Naive B cell (primary cell): ENCODE measurements at places on chromosomes 12 and 14.

GRCh38 chr12:66984077-66984476 is 285.1 kb upstream of the CAND1 start:
- H3K27me3 ChIP-seq: peaks cover 17% of the 10 kb centered on the region
- no peak overlapping the region for H3K27ac ChIP-seq
- DNase-seq: no peak

- peaks cover 26% of the 10 kb centered on the region for H3K4me1 ChIP-seq
- H3K27me3 ChIP-seq: no peaks in the 10 kb centered on the region
- H3K27ac ChIP-seq: no peak overlapping the region
- H3K36me3 ChIP-seq: no peaks in the 10 kb centered on the region
- peak overlapping the region; percentile 62 for H3K4me3 ChIP-seq
These were observed 50.8 kb upstream of the ZFP36L1 start for GRCh38 chr14:68843471-68844209.

DNA sequence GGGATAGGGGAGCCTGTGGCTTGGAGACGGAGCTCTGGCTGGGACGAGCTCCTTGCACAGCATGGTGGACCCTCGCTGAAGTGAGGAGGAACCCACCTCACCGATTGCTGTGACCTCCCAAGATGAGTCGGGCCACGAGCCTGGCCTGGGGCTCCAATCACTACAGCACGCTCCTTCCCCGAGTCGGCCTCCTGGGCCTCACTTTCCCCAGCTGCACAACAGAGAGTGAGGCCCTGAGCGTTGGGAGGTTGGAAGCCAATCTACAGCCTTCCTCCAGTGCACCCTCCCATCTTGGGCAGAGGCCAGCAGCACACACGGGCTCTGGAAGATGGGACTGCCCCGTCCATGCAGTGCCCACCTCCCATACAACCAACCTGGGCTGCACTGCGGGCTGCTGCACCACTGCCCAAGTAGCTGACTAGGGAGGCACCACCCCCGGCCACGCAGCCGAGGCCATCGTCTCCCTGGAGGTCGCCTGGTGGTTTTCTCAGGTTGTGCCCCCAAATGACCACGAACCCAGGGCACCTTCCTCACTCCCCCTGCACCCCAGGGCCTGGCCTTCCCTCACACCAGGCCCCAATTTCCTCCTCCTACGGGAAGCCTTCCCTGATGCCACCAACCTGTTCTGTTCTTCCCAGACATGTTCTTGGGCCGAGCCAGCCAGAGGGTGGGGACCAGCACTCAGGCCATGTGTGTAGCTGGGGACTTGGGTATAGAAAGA is 152.3 kb upstream of the C14orf180 start:
- H3K36me3 ChIP-seq: no peaks in the 10 kb centered on the region
- H3K27ac ChIP-seq: no peak overlapping the region
- no peaks in the 10 kb centered on the region for H3K4me1 ChIP-seq
- DNase-seq: no peak
- peaks cover 4% of the 10 kb centered on the region for H3K27me3 ChIP-seq

GRCh38 chr12:108814462-108815211 is 42.7 kb downstream of the SSH1 start:
- H3K4me3 ChIP-seq: no peak overlapping the region
- peaks cover 3% of the 10 kb centered on the region for H3K4me1 ChIP-seq
- no peak for DNase-seq

DNA sequence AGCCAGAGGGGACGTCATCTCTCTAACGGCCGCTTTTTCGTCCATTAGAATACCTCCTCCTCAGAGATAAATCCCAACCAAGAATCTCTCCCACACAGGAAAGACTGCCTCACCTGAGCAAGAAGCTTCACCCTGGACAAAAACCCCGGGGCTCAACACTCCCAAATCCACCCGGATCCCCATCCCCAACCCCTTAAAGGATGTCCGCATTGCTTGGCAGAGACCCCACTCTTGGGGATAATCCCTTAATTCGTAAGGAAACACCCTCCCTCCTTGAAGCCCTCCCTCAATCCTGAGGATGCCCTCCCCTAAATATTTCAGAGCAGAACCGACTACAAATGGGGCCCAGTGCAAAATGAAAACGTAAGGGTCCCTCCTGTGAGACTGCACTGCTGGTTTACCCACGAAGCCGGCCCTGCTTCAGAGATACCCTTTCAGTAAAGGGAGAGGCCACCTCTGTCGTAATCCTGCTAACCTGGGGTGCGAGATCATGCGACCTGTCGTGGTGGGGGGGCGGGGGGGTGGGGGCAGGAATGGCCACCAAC is 655 bp upstream of the DYNLL1 start:
- H3K27ac ChIP-seq: peak overlapping the region; percentile 92
- no peak for DNase-seq
- H3K27me3 ChIP-seq: no peaks in the 10 kb centered on the region
- H3K36me3 ChIP-seq: no peaks in the 10 kb centered on the region
- peaks cover 30% of the 10 kb centered on the region for H3K4me1 ChIP-seq

- no peak overlapping the region for H3K4me3 ChIP-seq
- DNase-seq: peak; percentile 31
- peaks cover 24% of the 10 kb centered on the region for H3K4me1 ChIP-seq
- H3K36me3 ChIP-seq: no peaks in the 10 kb centered on the region
- H3K27ac ChIP-seq: peak overlapping the region; percentile 85
These were observed 66.3 kb upstream of the EEA1 start for GRCh38 chr12:92995258-92995903.

- peaks cover 16% of the 10 kb centered on the region for H3K36me3 ChIP-seq
- DNase-seq: no peak
- H3K4me1 ChIP-seq: no peaks in the 10 kb centered on the region
These were observed 103.2 kb downstream of the KCNMB4 start for GRCh38 chr12:70469221-70469820.

DNA sequence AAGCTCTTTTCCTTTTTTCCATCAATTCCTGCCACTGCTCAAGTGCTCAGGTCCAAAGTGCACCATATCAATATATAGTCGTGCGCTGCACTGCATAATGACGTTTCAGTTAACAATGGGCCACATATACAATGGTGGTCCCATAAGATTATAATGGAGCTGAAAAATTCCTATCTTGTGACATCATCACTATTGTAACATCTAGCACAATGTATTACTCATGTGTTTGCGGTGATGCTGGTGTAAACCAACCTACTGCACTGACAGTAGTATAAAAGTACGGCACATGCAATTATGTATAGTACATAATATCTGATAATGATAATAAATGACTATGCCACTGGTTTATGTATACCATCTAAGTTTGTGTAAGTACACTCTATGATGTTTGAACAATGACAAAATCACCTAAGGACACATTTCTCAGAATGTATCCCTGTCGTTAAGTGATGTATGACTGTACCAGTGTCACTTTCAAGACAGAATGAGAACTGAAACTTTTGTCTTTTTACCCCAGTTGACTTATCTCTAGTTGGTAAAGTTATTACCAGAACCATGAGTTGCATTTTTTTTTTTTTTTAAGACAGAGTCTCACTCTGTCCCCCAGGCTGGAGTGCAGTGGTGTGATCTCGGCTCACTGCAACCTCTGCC is 53.7 kb upstream of the INSM2 start:
- H3K36me3 ChIP-seq: no peaks in the 10 kb centered on the region
- no peak overlapping the region for H3K27ac ChIP-seq
- no peak for DNase-seq
- H3K27me3 ChIP-seq: peaks cover 18% of the 10 kb centered on the region
- no peaks in the 10 kb centered on the region for H3K4me1 ChIP-seq

GRCh38 chr12:80226576-80226975 is 127.2 kb downstream of the OTOGL start:
- H3K4me3 ChIP-seq: no peak overlapping the region
- DNase-seq: no peak
- no peaks in the 10 kb centered on the region for H3K4me1 ChIP-seq

- H3K36me3 ChIP-seq: no peaks in the 10 kb centered on the region
- peaks cover 4% of the 10 kb centered on the region for H3K4me1 ChIP-seq
- no peak overlapping the region for H3K27ac ChIP-seq
- DNase-seq: no peak
These were observed 1.4 kb downstream of the ASPG start for GRCh38 chr14:104086661-104087461.

DNA sequence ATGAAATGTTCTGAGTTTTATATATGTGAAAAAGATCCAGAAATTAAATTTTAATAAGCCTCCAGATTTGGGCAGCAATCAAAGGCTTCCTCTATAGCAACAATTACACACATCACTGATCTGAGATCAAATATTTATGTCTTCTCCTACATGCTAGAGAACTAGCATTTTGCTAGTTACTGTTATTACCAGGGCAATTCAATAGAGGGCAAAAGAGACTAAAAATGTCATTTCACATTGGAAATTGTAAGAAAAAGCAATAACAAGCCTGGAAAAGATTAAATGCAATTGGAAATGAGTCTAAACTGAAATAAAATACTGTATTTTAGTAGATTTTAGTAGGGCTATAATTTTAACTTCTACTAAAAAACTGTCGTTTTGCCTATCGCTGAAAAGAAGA is 32.6 kb upstream of the ANO6 start:
- H3K4me3 ChIP-seq: no peak overlapping the region
- no peaks in the 10 kb centered on the region for H3K27me3 ChIP-seq
- H3K4me1 ChIP-seq: peaks cover 14% of the 10 kb centered on the region
- no peak for DNase-seq
- H3K36me3 ChIP-seq: peaks cover 15% of the 10 kb centered on the region

DNA sequence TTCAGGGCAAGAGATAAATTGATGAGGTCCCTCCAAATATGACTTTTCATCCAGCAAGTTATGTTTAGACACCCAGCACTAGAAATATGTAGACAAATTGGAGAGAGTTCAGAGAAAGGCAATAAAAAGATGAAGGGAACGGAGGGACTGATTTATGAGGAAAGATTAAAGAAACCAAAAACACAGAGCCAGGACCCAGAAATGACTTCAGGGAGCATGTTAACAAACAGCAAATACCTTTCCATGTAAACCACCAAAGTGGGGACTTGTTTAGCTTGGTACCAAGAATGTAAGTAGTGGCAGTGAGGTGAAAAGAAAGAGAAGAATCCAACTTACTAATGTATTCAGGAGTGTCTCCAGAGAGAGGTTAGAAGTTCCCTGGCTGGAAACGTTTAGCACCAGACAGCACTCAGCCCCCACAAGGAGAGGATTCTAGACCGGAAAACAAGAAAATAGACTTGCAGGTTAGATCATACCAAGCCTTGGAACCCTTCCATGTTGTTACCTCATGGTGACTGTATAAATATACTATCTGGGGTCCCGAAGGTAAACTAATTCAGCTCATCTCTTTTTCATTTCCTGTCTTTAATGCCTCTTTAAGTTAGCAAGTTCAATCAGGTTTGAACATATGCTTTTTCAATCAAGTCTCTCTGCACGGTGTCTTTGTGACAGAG is 79.2 kb downstream of the TBC1D30 start:
- H3K4me1 ChIP-seq: no peaks in the 10 kb centered on the region
- no peak for DNase-seq
- no peak overlapping the region for H3K27ac ChIP-seq
- peaks cover 23% of the 10 kb centered on the region for H3K27me3 ChIP-seq
- no peaks in the 10 kb centered on the region for H3K36me3 ChIP-seq

- H3K4me3 ChIP-seq: no peak overlapping the region
- no peaks in the 10 kb centered on the region for H3K4me1 ChIP-seq
- H3K27ac ChIP-seq: no peak overlapping the region
- no peaks in the 10 kb centered on the region for H3K36me3 ChIP-seq
These were observed 188.7 kb downstream of the KITLG start for GRCh38 chr12:88391556-88391955.

GRCh38 chr14:38549564-38549963 is 293.7 kb upstream of the CLEC14A start:
- H3K4me3 ChIP-seq: no peak overlapping the region
- no peaks in the 10 kb centered on the region for H3K36me3 ChIP-seq
- DNase-seq: no peak
- no peaks in the 10 kb centered on the region for H3K4me1 ChIP-seq
- no peaks in the 10 kb centered on the region for H3K27me3 ChIP-seq
- H3K27ac ChIP-seq: no peak overlapping the region

DNA sequence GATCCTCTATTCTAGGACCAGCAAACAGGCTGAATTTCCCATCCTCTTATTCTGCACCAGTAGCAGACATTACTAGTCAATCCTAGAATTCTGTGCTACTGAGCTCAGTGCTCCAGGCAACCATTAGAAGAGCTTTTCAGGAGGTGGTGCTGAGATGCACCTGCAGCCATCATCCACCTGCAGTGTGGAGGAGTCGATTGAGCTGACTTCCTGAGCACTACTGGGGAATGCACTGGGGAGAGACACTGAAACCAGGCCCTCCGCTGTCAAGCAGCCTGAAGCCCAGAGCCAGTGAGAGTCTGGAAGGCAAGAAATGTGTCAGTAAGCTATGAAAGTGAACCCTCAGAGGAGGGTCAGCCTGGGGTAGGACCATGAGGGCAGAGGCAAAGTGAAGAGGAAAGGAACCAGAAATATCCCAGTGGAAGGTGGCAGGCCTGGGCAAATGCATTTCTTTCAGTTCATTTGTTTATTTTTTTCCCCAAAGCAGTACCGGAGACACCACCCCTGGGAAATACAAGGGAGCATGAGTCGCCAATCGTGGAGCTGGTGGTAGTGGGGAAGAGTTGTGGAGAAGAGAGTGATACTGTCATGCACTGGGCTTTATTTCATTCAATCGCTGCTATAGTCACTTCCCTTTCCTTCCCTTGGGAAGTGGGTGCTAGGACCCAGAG is 23.0 kb upstream of the SERPINA4 start:
- H3K4me1 ChIP-seq: no peaks in the 10 kb centered on the region
- H3K36me3 ChIP-seq: peaks cover 6% of the 10 kb centered on the region
- no peak for DNase-seq
- H3K4me3 ChIP-seq: no peak overlapping the region

DNA sequence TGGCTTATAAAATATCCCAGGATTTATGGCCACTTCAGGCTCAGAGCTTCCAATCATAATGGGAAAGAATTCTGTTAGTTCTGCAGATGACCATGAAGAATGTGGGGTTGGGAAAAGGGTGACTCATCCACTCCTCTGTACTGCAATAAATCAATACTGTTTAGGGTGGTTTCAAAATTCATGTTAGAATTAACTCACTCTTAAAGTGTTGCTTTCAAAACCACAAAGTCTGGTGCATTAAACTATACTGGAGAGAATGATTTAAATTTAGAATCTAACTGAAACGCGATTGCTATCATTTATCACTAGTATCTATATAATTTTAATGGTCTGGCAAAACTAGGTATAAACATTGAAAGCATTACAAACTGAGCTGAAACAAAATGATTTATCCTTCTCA is 798 bp downstream of the CCDC198 start:
- H3K4me3 ChIP-seq: no peak overlapping the region
- H3K36me3 ChIP-seq: no peaks in the 10 kb centered on the region
- H3K4me1 ChIP-seq: no peaks in the 10 kb centered on the region
- no peak overlapping the region for H3K27ac ChIP-seq
- no peak for DNase-seq

GRCh38 chr12:5396541-5396940 is 35.4 kb upstream of the NTF3 start:
- no peaks in the 10 kb centered on the region for H3K36me3 ChIP-seq
- no peak overlapping the region for H3K27ac ChIP-seq

DNA sequence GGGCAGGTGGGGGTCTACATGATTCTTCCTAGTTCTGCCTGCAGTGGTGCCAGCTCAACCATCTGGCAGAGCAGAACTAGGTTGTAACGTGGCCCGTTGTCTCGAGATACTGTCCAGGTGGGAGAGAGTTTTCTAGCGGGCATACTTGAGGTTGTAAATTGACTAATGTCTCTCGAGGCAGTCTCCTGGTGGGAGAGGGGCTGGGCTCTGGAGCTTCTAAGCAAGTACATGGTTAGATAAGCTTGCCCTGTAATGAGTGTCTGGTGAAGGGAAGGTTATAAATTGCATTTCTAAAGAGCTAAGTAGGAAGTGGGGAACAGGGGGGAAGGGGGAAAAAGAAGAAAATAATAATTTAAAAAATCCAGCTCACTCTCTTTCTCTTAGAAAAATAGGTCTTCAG is 18.1 kb downstream of the BDKRB1 start:
- H3K27ac ChIP-seq: no peak overlapping the region
- no peaks in the 10 kb centered on the region for H3K36me3 ChIP-seq

- no peaks in the 10 kb centered on the region for H3K27me3 ChIP-seq
- H3K4me1 ChIP-seq: no peaks in the 10 kb centered on the region
- no peak for DNase-seq
- peaks cover 14% of the 10 kb centered on the region for H3K36me3 ChIP-seq
- no peak overlapping the region for H3K4me3 ChIP-seq
- no peak overlapping the region for H3K27ac ChIP-seq
These were observed 91.6 kb upstream of the PAWR start for GRCh38 chr12:79782172-79782900.
